ENCODE measurements at places on chromosomes 1 and 21.

DNA sequence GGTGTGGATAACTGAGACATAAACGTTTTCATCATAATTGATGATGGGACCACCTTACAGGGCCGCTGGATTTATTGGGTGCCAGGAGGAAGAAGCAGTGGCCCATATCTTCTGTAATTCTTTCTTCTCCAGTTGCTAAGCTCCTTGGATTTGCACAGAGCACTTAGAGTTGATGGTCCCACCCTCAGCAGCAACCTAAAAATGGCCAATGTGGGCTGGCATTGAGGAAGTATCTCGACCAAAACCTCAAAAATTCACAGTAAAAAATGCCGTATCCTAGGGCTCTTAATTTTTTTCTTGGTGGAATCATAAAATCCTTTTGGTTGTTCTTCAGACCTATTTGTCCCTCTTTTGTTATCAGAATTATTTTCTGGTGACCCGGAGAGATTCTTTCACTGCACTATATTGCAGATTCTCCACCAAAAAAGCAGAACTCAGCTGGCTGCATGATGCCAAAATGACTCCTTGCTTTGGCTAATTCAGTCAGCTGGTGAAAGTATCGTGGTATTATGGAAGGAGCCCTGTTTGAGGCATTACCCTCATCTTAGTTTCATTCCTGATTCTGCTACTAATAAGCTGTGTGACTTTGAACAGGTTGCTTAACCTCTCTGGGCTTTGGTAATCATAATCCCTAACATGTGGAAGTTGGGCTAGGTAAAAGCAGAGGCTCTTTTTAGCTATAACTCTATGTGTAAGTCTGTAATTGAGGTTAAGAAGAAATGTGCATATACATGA lies 27.6 kb downstream of the KIRREL1 start:
- DNase-seq: no peak

- DNase-seq: no peak
These were observed 112.3 kb downstream of the HLX start for GRCh38 chr1:220991506-220991905.

GRCh38 chr1:9243066-9243739 lies 8.6 kb downstream of the H6PD start:
- no peak for DNase-seq

DNA sequence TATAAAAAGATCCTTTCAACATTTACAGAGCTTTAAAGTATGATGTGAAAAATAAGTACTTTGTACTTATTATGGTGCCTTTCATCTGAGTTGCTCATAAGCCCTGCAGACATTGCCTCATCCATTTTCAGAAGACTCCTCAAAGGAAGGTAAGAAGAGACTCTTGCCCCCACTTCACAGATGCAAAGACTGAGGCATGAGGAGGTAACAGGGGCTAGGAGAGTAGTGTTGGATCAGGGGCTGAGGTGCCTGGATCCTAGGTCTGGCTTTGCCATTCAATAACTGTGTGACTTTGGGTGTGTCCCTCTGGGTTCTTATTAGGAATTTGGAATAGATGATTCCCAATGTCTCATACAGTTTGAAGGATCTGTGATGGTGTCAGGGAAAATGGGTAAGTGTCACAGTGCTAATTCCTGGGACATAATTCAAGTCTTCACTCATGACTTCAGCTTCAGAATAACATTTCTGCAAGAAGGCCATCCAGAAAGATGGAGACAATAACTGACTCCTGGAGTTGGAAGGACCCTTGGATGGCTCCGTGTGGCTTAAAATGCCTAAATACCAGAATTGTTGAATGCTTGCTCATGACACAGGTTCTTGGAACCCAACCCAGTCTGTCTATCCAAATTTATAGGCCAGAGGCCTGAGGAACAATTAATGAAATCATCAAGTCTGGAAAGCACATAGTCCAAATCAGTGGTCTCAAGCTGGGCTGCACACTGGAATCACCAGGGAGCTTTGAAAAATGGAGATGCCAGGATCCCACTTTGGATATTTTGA lies 93.1 kb upstream of the RUNX1 start:
- DNase-seq: no peak

DNA sequence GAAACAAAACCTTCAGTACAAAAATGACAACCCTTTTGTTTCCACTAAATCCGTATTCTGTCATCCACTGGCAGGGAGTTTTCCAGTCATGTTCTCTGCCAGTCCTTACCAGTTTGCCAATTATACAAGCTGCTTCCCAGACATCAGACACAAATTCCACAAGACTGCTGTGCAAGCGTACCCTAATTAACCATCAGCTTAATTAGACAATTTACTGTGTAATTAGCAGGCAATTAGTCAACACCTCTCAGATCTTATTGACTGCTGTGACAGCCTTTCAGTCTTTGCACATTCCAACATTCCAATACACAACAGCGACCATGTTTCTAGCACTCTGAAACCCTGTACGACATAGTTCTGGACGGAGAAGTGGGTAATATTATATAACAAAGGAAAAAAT lies 420.1 kb downstream of the DPYD start:
- no peak for DNase-seq

- DNase-seq: peak; percentile 45
These were observed 32.0 kb downstream of the RSPH1 start for GRCh38 chr21:42463861-42464515.

DNA sequence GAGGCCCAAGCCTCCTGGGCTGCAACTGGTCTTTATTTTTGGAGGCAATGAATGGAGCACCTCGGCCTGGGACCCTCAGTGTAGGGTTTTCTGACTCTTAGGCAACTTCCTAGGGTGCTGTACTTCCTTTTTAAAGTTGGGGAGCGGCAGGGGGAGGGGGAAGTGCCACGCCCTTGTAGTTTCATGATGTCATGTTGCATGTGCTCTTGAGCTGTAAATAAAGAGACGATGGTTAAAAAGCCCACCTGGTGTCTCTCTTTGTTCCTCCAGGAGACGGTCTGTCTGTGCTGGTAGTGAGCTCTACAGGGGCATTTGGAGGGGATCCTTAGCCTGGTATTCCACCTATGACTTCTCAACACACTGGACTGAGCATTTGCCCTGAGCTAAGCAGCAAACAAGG lies 10.3 kb upstream of the AGTRAP start:
- DNase-seq: no peak

DNA sequence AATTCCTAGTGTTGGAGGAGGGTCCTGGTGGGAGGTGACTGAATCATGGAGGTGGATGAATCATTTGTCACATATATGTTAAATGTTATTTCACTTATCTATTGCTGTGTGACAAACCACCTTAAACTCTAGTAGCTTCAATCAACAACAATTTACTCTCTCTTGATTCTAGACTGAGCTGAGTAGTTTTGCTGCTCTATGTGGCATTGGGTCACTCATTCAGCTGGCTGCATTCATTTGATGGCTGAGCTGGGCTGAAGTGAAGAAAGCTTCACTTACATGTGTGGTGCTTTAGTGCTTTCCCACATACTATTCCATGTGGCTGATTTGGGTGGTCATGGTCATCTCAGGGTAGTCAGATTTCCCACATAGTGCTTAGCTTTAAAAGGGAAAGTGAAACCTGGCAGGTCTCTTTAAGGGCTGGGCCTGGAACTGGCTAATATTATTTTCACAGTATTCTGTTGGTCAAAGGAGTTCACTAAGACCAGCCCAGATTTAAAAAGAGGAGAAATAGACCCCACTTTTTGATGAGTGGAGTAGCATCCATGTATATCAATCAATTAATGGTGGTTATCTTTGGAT lies 10.5 kb downstream of the DNAH14 start:
- peak; percentile 27 for DNase-seq

- DNase-seq: no peak
These were observed 172.8 kb upstream of the TMEM51 start for GRCh38 chr1:14980621-14981218.

DNA sequence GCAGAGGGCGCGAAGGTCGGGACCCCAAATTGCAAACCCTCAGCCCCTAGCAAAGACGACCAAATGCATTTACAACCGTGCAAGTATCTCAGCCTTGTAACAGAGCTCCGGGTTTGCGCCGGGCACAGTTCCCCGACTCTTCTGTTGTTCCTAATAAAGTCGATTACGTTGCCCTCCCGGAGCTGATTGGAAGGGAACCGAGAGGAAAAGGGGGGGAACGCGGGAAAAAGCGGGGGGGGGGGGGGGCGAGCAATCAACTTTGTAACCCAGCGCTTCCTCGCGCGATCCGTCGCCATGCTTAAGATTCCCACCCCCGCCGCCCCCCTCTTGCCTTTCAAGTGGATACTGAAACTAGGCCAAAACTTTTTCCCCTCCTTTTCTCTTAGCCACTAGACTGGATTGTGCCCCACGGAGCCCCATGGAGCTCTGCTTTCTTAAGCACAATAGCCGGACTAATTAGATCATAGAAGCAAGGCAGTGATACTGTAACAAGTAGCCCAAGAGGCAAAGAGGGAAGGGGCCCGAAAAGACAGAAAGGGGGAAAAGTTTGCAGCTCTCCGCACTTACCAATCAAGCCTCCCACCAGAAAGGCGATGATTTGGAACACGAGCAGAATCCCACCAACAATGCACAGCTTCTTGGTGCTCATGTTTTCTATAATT lies 565 bp downstream of the WLS start:
- peak; percentile 62 for DNase-seq

DNA sequence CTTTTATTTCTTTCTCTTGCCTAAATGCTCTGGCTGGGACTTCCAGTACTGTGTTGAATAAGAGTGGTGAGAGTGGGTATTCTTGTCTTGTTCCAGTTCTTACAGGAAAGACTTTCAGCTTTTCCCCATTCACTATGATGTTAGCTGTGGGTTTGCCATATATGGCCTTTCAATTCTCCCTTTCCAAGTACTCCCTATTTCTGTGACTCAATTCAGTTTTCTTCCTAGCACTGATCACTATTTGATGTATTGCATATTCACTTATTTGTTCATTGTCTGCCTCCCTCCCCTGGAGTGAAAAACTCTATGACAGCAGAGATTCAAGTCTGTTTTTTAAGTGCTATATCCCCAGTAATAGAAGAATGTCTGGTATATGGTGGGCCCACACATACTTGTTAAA lies 618.2 kb upstream of the CAMK1G start:
- DNase-seq: no peak

GRCh38 chr1:234602334-234603220 lies 7.4 kb downstream of the IRF2BP2 start:
- DNase-seq: peak; percentile 97

GRCh38 chr1:232684371-232685105 lies 54.6 kb upstream of the SIPA1L2 start:
- DNase-seq: peak; percentile 59

GRCh38 chr1:65605621-65606020 lies 185.2 kb downstream of the LEPR start:
- no peak for DNase-seq

DNA sequence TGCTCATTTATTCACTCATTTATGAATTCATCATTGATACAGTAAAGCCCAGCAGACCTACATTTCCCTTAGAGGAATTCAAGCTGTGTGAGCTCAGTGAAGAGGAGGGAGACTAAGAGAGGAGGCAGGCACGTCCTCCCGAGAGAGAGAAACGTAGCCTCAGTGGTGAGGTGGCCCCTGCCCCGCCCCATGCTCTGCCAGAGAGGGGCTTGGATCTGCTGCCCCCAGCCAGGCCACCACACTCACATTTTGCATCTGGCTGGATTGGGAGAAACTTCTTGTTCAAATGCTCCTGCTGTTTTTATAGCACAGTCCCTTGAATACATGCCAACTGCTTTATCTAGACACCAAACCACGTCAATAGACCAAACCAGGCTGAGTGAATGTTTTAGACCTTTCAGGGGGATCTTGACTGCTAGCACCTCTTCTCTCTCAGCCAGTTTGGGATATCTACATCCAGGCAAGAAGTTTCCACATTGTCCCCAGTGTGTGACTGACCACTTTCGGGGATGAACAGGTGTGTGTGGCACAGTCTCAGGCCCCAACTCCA lies 67.7 kb upstream of the AJAP1 start:
- no peak for DNase-seq
